ENCODE measurements at places on chromosomes 5 and 9.
A peak's percentile ranks its signal among the peaks of the same experiment; 100 is the strongest.

DNA sequence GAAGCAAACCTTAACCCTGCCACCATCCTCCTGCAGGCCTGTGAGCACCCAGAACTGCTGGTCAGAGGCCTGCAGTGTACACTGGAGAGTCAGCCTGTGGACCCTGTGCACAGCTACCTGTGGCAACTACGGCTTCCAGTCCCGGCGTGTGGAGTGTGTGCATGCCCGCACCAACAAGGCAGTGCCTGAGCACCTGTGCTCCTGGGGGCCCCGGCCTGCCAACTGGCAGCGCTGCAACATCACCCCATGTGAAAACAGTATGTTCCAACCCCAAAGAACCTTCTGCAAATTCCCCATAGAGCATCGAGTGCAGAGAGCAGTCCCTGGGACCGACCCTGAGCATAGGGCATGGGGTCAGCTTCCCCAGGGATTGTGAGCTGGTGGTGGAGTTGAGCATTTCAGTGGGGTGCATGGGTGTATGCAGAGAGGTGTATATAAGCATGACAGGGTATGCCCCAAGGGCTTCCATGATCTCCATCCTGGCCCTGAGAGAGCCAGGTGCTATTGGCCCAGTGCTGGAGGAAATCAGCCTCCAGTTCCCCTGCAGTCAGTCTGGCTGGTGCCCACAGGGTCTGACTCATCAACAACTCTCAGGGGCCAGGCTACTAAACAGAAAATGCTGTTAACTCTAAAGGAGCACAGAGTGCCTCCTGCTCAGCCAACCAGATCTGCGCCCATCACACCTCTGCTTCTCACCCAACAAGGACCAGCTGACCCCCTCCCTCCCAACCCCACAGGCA lies 126.2 kb downstream of the SAXO1 start:
- DNase-seq, result no peak

GRCh38 chr9:132183134-132183533 lies 21.3 kb downstream of the NTNG2 start:
- DNase-seq, result no peak

GRCh38 chr5:61697809-61698558 lies 365.9 kb downstream of the ZSWIM6 start:
- DNase-seq, result no peak

DNA sequence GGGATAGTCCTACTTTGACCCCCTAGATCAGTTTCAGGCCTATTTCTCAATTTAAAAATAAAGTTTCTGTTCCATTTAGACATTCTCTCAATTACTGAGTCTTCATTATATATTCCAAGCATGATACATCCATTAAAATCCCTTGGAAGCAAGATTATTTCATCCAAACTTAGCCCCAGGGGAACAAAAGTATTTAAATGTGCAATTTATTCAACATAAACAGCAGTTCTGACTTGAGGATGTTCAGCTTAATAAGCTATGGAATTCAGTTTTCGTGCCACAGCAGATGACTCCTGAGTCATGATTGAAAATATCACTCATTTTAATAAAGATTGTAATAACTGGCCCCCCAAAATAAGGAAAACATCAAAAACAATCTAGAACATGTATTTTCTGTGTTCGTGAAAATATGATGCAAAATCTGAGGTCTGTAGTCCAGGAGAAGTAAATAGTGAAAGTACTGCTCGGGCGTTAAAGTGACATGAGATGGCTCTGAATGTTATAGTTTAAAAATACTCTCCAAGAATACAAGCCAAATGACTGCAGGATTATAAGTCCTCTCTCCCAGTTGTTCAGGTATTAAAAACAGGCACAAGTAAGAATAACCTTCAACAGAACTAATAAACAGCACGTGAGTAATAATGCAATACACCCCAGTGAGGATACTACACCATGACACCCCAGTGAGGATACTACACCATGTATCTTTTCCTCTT lies 67.1 kb downstream of the RETREG1 start:
- no peak for DNase-seq

DNA sequence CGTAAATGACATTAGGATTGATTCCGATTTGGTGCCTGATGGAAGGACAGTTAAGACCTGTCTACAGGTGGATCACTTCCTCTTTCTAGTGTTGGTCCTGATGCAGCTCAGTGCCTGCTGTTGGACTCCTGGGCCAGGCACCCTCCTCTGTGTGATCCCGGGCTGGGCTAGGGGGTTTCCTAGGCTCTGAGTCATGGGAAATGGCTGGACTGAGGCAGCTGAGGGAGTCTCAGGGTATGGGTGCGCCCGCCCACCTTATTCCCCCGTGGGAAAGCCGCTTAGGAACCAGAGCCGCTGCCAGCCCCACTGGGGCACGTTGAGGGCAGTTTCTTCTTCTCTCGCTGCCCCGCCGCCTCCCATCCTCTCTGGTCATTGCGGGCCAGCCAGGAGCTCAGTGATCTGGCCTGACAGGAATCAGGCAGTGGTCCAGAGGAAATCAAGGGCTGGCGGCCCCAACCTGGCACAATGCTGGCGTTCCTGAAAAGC lies 12.9 kb downstream of the TCF7 start:
- peak; percentile 33 for DNase-seq

GRCh38 chr5:178766936-178767912 lies 36.8 kb upstream of the ZNF354A start:
- DNase-seq, result no peak

GRCh38 chr5:137622850-137623249 lies 113.0 kb downstream of the KLHL3 start:
- DNase-seq, result no peak

- no peak for DNase-seq
These were observed 4.7 kb downstream of the CXXC5 start for GRCh38 chr5:139652788-139653241.

- DNase-seq, result no peak
These were observed 76.1 kb downstream of the KCNN2 start for GRCh38 chr5:114437936-114438335.

- DNase-seq, result no peak
These were observed 74.3 kb upstream of the STXBP1 start for GRCh38 chr9:127537792-127538191.

GRCh38 chr9:134624137-134624591 lies 17.4 kb upstream of the COL5A1 start:
- DNase-seq, result no peak

DNA sequence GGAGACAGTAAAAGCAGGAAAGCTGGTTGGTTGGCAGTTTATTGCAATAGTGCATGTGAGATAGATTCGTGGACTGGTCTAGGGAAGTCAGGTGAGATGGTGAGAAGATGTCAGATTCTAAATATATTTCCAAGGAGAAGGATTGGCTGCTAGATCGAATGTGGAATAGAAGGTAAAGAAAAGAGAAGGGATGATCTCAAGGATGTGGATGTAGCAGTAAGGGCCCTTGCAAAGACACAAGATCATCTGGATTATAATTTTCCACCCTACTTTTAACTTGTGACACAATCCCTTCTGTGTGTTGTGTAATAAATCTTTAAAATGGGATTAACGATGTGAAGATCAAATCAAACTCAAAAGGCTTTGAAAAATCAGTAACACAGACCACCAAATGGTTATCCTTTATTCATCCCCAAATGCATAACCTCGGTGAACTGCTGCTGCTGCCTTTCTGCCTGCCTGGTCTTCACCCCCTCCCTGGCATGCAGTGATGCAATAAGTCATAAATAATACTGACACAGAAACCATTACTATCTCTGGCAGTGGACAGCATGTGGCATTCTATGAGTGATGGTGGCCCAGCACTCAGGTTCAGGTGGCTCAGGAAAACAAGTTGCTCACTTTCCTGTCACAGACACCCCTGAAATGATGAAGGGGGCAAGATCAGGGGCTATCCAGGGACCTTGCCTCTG lies 178.4 kb downstream of the FAM114A2 start:
- DNase-seq, result no peak

- no peak for DNase-seq
These were observed 37.5 kb downstream of the ACTBL2 start for GRCh38 chr5:57445006-57445704.

GRCh38 chr9:95459851-95460517 lies 56.8 kb downstream of the PTCH1 start:
- DNase-seq, result no peak

DNA sequence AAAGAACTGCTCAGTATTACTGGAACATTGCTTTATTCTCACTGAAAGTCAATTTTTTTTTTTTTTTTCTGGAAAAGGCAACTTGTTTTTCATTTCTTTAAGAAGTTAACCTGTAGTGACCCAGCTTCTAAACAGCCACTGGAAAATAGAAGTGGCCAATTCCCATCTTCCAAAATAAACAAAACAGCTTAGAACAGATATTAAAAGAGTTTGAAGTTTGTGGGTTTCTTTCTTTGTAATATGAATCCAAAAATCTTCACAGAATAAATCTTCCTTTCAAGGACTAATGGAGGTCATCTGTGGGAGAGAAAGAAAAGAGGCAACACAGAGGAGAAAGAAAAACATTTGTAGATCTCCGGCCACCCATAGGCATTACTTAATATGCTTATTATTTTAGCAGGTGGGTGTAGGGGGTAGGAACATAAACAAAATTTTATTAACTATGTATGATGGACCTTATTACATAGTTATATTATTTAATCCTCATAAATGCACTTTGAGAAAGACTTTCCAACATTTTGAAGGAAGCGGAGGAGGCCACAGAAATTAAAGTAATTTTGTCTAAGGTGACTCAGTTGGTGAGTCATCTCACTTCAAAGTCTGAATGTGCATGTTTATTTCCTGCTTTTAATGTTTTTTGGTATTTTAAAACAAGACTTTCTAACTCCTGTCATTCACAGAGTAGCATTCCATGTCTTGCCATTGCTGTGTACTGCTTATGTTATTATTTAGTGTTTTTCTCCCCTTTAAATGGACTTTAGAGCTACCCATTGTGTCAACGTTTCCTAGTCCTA lies 1791.8 kb upstream of the WWC1 start:
- no peak for DNase-seq

DNA sequence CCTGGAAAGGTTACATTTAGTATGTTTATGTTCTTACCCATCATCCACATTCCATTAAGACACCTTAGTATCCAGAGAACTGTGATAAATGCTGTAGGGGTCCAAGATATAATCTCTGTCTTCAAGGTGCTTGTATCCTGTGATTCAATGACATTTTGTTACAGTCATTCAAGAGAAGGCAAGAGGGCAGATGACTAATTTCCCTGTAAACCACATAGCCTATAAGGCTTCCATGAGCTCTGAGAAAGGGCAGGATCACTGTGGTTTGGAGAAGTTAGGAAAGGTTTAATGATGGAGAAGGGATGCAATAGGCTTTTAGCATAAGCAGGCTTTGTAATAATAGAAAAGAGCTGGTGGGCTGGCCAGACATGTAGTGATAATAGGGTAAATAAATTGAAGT lies 40.0 kb downstream of the PAPPA start:
- no peak for DNase-seq

DNA sequence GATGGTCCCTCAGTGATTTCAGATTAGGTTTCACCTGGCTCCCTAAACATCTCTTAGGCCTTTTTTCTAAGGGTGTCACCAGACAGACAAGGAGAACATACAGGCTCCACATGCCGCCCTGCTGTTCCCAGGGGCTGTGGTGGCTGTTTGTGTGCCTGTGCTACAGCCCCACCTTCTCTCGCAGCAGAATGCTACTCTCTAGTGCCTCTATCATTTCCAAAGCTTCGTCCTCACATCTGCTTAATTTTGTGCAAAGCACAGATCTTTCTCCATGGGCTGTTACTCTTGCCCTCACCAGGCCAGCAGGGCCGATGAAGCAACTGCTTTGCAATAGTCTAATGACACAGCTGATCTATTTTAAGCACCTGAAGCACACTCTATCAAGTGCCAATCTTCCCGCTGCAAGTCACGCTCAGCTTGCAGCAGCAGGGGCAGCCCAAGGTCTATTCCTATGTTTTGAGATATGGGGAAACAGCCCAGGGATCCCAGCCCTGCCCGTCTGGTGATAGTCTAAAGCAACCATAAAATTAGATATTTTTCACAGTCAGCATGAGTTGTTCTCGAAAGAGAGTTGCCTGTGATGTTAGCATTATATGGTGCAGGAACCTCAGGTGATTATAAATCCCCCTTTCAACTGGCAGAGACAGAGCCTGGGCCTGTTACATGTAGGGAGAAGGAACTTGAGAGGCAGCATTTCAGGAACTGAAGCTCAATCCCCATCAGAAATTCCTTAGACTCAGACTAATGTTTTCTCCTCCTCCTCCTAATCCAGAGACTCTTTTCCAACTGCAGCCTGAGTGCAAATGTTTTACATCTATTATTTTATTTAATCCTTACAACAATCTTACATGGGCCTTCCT lies 12.7 kb downstream of the ABLIM3 start:
- DNase-seq, result no peak

- DNase-seq, result no peak
These were observed 1.2 kb downstream of the FBXO10 start for GRCh38 chr9:37575001-37575400.
